ENCODE measurements at places on chromosomes 6 and 20.

DNA sequence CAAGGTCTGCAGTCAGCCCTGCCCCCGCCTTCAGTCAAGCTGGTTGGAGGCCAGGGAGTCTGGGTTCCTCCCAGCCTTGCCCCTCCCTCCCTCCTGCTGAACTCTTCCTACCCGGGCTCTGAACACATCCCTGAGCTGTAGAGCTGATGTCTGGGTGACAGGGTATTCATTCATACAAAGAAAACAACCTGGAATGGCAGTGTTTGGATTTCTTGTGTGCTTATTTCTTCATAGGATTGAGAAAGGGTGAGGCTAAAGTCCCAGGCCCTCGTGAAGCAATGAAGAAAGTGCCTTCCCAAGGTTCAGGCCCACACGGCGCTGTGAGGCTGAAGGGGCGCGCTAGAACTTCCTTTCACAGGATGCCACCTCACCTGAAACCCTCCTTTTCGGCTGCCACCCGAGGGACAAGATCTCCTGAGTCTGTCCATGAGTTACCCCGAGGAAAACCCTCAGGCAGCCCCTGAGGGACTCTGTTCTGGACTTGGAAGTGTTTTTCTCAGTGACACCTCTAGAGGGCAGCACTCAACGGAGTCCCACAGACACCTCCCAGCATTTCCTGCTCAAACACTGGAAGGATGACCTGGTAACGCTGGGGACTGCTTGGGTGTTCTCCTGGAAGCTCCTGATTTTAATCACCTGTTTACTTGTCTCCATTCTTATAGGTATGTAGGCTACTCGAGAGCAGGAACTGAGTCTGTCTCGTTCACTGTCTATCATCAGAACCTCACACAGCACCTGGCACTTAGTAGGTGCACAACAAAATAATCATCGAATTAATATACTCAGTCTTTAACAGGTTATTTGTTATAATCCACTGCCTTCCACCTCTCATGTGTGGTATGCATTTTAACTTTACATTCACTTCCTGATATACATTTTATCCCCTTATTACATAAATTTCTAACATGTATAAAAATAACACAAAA is 11.8 kb upstream of the GSTA1 start:
- DNase-seq = peak; percentile 39

DNA sequence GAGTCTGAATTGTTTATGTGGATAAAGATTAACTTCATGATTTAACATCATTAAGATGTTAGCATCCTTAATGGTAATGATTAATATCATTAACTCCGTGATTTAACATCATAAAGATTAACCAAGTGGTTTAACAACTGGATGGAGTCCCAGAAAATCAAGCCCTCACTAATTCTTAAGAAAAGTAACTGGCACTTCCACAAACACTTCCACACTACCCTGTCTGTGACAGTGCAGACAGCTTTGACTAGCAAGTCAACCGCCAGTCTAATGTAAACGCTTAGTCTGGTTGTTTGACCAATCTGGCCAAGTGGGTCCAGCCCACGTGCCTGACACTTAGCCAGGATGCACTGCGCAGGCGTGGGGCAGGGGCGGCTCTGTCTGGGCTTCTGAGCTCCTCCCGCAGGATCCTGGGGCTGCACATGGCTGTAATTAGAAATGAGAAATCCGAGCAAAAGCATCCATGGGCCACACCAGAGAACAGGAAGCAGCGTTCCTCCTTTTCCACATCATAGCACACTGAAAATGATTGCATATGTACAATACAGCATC is 424.2 kb downstream of the FOXA2 start:
- peak; percentile 69 for DNase-seq

DNA sequence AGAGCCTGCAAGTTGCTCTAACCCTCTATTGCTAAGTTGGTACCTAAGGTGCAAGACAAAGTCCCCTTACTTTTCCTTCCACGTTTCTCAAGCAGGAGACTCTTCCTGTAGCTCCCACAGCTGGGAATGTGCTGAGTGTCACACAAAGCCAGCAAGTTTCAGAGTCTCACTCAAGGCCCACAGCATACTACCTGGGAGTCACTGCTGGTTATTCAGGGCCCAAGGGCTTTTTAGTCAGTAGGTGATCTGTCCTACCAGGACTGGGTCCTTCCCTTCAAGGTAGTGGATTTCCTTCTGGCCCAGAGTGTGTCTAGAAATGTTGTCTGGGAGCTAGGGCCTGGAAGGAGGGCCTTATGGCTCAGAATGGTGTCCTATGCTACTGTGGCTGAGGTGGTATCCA is 261.9 kb upstream of the CITED2 start:
- DNase-seq = no peak

DNA sequence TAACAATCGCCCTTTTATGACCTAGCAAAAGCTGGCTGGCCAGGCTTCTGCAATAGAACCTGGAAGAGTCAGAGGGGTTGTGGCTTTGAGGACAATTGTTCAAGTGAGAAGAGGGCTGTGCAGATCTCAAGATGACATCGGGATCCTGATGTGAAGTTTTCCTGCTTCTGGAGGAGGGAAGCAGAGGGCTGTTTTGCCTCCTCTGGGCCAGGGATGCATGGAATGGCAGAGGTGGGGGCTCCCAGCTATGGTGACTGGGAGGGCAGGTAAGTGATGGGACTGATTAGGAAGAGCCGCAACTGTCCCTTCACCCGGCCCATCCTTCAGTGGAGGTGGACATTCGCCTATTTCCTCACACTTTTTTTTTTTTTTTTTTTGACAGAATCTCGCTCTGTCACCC is 43.4 kb upstream of the BLCAP start:
- no peak for DNase-seq

GRCh38 chr6:148203970-148204369 is 138.7 kb upstream of the SASH1 start:
- DNase-seq = no peak

DNA sequence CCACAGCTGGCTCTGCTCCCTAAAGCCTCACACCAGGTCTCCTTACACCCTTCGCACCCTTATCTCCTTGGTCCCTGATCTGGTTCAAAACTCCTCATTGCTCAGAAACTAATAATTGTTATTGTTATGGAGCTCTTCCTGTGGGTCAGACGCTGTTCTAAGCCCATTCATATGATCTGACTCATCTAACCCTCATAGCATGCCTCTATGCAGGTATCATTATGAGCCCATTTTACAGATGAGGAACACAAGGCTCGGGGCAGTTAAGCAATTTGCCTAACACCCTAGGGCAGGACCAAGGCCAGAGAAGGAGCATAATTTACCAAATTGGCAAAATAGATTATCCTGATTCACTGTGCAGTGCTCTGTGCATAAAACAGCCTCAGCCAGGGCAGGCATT is 51.8 kb upstream of the CCDC167 start:
- DNase-seq = no peak

GRCh38 chr6:90820436-90820835 is 233.6 kb upstream of the MAP3K7 start:
- no peak for DNase-seq

DNA sequence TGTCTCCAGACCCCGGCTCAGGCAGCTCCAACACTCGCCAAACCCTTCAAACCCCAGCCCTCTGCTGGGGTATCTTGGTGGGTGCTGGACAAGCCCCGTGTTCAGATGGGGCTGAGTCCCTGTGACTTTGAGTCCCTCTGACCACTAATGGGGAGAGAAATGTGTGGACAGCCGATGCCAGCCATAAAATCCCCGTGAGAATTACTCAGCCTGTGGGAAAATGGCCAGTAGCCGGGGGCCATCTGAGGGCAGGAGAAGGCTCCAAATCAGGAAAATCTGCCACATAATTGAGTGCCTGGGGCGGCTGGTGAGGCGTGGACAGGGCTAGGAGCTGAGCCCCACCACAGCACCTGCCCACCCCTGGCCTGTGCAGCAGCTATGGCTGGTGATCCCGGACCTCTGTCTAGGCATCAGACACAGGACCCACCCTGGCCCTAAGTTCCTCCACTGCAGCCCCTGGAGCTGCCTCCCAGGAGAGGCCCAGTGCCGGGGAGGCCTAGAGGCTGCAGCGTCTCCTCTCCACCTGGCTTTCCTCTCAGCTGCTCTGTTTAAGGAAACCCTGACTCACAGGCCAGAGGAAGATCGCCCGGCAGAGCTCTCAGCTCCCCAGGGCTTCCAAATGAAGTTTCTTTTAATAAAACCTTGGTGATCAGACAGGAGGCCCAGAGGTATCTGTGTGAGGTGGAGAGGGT is 53.7 kb upstream of the SLCO4A1 start:
- no peak for DNase-seq

- DNase-seq = no peak
These were observed 106.3 kb upstream of the RIPOR2 start for GRCh38 chr6:25042036-25042521.

- DNase-seq = no peak
These were observed 99.2 kb downstream of the VEGFA start for GRCh38 chr6:43869079-43869710.

DNA sequence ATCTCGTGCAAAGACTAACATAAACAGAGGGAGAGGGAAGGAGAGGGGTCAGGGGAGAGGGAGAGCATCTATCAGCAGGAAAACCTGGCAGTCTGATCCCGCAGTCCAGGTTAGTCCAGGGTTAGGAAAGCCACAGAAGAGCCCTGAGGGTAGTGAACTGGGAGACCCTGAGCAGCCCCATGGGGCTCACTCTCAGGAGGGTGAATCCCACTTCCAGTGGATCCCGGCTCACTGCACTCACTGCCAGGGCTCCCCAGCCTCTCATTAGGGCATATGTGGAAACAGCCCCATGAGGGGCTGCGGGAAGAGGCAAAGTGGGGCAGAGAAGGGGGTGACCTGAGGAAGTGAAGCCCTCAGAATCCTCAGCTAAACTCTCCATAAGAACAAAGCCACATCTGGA is 329.9 kb downstream of the UBE3D start:
- DNase-seq = no peak

DNA sequence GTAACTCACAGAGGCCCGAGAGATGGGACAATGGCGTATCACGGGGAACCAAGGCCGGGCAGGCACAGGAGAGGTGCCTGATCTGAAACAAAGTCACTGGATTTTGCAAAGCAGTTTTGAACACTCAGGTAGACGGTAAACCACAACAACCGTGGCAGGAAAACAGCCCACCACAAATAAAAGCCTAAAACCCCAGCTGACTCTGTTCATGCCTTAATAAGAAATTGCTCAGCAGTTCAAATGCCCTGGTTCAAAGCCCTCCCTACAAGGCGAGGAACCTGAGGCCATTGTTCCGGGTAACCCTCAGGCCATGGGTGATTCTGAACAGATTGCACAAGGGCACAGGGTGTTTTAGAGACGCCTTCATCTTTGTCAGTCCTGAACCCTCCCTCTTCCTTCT is 114.2 kb downstream of the MAP3K7 start:
- DNase-seq = no peak

GRCh38 chr6:34226731-34227586 is 9.7 kb upstream of the HMGA1 start:
- no peak for DNase-seq

- DNase-seq = no peak
These were observed 5.7 kb downstream of the GTSF1L start for GRCh38 chr20:43721097-43721428.

DNA sequence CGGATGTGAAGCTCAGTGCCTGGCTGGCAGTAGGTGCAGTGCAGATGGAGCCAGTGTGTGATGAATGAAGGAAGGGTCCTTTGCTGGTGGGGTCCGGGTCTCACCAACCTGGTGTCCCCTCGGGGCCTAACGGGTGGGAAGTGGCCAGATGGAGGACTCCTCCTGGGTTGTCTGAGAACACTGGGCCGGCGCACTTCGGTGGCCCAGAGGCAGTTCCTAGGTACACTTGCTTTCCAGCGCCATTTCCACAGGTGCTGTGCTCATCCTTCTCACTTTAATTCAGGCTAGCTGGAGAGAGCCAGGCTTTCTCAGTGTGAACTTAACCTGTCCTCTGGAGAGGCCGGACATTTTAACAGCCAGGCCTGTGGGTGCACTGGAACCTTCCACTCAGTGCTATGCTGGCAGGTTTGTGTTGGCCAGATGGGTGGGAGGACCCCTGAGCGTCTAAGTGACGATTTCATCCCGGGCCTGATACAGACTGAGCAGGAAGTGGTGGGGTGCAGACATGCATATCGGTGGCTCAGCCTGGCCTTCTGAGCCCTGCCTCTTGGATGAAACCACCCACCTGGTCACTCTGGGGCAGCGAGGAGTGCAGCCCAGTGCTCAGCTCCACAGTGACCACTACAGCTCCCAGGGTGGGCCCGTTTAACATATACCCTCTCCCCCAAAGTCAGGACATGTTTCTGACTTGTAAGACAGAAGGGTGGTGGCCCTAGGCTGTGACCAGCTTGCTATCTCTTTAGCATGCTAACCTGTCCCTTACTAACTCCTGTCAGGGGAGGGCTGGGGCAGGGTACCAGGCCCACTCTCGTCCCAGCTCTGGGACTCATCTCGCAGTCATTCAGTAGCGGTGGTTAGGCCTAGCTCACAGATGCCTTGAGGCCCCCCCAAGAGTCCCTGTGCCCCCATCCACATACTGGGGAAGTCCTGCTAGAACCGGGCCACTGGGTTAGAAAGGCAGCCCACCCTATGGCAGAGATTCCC is 8.2 kb upstream of the PYGB start:
- DNase-seq = no peak

DNA sequence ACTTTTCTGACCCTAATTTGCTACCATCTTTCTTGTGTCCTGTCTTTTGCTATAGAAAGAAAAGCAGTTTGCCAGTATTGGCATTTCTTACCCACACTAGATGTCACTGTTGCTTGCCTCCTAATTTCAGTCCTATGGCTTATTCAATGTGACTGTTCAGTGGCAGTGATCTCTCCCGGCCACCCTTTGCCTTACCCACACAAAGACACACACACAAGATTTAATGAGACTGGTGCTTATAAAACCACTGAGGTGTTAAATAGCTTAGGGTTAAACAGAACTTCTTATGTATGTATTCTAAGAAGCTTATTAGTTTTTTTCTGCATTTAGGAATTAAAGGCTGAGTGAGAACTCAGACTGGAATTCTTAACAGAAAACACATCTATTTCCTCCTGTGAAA is 233.6 kb upstream of the ASCC3 start:
- peak; percentile 4 for DNase-seq
